ENCODE measurements at places on chromosomes 1 and 21. TPM values are rescaled to one million over a fixed set of nuclear protein-coding genes. Genes with fewer than 3 reads are reported as not detected.

DNA sequence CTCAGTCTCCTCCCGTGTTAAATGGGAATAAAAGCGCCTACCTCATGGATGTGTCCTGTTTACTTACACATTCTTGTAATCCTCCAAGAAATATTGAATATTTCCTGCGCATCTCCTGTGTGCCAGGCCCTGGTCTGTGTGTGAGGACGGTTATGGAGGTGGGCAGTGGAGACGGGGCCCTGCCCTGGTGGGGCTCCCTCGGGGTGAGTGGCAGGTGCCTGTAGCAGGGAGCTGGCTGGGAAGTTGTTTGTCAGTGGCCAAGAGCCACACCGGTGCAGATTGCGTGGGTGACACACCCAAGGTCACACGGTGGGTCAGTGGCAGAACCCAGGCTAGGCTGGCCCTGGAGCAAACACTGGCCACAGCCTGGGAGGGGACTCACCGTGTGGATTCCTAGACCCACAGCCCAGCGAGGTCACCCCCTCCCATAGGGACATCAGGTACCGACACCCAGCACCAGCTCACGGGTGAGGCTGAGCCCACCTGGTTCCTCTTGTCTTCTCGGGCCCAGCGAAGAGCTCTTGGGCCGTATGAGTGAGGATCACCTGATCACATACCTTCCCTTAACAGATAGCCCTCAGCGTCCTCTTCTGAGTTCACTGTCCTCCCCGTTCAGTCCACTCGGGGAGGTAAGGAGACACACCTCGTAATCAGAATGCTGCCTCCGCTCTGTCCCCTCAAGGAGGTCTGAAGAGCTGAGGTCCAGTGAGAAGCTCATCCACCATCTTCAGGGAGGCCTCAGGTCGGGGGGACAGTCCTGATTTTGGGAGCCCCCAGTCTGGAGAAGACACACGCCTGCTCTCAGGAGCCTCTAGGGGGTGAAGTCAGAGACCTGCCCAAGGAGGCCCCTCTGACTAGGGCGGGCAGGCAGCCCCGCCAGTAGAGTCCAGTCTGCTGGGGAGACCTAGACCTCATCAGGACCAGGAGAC lies 349.6 kb downstream of the MATN1 start:
- no peak for DNase-seq

GRCh38 chr21:35404247-35404646 lies 355.1 kb upstream of the RUNX1 start:
- no peak for DNase-seq

DNA sequence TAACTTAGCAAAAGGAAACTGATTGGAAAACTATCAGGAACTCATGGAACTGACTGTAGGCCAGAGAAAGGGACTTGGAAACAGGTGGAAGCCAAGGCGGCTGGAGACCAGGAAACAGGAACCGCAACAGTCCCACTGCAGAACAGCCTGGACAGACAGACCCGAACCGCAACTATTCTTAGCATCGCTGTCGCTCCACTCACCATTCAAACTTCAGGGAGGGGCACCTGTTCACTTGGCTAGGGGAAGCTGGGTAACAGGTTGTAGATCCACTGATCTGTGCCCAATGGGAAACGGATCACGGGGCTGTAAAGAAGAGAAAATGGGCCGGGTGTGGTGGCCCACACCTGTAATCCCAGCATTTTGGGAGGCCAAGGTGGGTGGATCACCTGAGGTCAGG lies 61.9 kb downstream of the CLSTN1 start:
- no peak for DNase-seq

- no peak for DNase-seq
Measured at GRCh38 chr1:231695439-231696255, 69.1 kb downstream of the DISC1 start.

DNA sequence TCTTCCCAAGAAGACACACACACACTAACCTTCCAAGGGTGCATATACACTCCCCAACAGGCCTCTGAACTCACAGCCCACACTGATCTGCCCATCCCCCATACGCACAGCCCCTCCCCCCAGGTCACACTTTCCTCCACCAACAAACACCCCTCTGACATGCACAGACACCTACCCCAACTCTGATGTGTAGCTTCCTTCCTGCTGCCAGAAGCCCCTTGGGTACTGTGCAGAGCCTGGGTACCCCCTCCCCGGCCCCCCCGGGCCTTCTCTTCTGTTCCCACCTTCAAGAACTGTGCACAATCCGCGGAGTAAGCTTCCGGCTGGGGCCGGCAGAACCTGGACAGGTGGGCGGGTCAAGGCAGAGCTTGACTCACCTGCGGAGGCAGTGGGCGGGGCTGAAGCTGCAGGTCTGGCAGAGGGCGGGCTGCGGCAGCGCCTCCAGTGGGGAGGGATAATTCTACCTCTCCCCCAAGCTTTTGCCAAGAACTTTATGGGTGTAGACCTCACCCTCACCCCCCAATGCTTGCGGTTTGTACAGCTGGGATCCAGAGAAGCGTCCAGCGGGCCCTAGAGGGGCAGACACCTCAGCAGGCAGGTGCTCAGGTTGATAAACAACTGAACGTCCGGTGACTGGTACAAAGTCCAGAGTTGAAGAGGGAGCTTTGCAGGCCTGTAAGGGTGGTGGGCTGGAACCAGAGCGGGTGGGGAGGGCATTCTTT lies at the start of gene C1orf210:
C1orf210 (minus strand) TSS at position 313 of the 722 bp plus-strand sequence. CDS start 2,311 bp downstream, outside the sequence.
- no peak for DNase-seq

GRCh38 chr1:87064986-87065385 lies 150.6 kb downstream of the HS2ST1 start:
- no peak for DNase-seq

DNA sequence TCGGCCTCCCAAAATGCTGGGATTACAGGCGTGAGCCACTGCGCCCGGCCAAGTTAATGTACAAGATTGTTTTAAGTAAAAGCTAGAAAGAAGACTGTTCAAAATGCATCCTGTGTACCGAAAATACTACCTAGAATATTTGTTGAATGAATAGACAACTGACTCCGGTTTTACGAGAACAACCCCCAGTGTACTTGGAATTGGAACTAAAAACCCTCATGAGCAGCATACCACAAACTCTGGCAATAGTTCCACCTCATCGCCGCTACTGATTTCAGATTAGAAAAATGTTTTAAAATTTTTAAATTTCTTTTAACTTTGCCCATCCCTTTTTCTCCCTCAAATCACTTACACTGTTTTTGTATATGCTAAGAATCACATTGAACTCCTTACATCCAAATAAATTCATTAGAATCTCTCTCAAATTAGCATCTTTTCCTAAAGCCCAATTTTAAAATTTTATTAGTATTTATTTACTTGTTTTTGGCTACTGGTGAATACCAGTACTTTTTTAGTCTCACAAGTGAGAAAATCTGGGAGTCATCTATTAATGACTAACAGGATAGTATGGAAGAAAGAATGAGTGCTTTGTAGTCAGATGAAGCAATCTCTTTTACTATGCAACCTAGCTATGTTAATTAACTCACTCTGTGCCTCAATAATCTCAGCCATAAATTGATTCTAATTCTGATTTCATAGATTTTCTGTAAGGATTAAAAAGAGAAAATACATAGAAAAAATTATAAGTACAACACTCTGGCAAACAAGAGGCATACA lies 95.1 kb downstream of the GPATCH2 start:
- DNase-seq: no peak

DNA sequence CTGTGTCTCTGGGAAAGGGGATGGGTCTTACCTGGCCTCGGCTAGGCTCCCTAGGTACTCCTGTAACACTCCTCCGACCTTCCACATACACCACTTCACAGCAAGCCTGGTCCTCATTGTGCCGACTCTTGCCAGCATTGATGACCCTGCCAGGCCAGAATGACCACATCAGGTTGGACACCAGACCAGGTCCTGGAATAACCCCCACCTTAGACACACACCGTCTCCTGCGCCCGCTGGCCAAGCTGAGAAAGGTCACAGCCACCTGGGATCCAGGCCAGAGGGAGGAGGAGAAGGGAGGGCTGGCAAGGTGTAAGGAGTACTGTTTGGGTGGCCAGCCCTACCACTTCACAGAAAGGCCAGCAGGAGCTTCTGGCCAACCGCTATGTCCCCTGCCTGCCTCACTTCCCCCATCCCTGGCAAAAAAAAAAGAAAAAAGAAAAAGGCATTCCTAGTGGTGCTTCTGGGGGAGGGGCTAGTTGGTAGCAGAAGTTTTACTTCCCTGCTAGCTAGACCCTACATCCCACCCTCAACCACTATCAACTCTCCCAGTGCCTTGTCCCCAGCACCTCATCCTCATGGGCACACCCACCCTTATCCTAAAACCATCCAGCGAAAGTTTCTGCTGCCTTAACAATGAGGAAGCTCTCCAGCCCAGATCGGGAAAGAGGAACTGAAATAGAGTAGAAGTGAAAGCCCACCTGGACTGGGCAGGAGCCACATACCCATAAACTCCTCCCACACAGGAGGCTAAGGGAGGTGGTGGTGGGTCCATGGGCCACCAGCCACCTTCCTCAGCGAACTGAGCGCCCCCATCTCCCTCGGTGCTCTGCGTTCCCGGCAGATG lies 1.4 kb downstream of the PPM1J start:
- no peak for DNase-seq

DNA sequence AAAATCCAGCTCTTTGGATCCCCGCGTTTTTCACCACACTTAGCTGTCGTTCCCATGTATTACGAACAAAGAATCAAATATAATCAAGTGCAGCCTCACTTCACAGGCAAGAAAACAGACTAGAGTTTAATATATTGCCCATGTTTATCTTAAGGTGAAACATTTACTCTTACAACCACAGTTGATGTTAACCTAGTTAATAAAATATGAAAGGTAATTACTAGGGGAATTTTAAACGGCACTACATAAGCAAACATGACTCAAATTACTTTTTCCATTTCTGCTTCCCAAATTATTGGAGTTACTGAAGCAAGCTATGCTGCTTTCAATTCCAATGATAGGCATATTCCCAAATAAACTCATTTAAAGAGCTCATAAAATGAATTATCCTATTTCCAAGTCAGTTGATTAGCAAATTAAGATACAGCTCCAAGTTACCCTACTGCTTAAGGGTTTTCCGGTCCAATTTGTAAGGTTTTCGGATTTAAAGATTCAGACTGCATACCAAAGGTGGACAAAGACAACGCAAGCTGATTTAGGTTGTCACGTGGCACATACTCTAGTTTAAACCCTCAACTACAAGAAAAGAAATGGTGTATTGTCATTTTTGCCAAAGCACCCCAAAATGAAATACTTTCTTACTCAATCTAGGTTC lies 5.9 kb downstream of the COX20 start:
- no peak for DNase-seq

GRCh38 chr1:161705537-161705936 lies 1.5 kb upstream of the FCRLA start:
- no peak for DNase-seq

- no peak for DNase-seq
Measured at GRCh38 chr1:202516434-202516877, 168.0 kb downstream of the PPP1R12B start.

GRCh38 chr1:111214884-111215283 lies 12.6 kb upstream of the CHI3L2 start:
- no peak for DNase-seq

DNA sequence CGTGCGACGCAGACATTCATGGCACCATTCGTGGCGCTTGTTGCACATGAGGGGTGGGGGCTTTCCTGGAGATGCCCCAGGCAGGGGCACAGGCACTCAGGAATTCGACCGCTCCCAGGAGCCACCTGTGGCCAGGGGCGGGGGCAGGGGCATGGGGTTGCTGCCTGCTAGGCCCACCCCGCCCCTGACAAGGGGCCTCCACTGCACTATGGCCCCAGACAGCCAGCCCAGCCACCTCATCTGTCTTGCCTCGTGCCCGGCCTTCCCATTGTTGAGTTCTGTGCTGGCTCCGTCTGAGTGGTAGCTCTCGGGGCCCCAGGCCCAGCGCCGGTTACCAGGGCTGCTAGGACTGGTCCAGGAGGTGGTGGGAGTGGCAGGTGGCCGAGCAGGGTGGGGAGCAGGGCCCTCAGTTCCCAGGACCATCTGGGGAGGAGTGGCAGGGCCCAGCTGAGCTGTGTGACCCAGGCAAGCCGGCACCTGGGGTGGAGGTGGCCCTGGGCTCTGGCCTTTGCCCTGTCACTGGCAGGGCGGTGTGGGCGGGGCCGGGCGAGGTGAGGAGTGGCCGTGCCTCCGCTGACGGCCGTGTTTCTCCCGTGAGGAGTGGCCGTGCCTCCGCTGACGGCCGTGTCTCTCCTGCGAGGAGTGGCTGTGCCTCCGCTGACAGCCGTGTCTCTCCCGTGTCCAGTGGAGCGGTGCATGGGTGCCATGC lies 1.9 kb downstream of the PLCH2 start:
- DNase-seq: no peak

DNA sequence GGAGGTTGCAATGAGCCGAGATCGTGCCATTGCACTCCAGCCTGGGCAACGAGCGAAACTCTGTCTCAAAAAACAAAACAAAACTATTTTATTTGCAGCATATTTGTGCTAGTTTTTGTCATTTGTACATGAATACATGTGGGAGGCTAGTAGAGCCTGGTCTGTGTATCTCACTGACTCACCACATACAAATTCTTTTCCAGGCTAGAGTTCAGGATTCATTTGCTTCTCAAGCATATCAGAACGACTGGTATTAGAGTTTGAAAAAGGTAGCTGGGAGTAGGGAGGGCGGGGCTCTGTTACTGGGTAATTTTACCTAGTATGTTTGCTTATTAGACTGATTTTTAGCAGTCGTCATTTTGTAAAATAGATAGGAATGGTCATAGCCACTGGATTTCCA lies 4.5 kb upstream of the TOR3A start:
- no peak for DNase-seq

DNA sequence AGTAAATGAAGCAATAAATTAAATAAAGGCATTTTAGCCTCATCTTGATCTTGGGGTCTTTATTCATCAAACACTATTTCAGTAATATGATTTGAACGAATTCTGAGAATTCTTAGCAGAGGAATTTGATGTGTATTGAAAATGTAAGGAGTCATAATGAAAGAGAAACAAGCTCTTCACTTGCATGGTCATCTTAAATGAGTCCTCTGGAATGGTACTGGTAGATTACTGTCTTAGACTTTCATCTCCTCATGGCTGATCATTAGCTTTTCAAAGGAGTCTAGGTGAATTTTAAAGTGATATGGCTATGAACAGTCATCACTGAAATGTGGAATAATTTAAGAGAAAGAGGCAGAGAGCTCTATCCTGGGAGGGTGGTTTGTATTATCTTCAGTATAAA lies 30.0 kb downstream of the PRRC2C start:
- no peak for DNase-seq

GRCh38 chr1:171931752-171932151 lies 90.5 kb downstream of the DNM3 start:
- DNase-seq: no peak

DNA sequence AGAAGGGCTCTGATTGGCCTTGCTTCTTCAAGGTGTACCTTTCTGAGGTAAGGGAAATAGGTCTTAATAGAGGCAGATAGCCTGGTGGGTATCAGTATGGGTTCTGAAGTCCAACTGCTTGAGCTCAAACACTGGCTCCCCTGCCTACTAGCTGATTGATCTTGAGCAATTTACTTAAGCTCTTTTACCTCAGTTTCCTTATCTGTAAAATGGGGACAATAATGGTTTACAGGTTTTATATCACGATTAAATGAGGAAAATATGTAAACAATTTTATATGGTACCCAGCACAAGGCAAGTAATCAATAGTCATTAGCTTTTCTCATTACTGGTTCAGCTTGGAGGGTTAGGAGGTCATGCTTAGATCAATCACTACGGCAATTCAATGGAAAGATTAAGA lies 75.8 kb upstream of the VTCN1 start:
- no peak for DNase-seq

The KRTAP13-2 gene
- not detected for total RNA-seq

The SLC19A1 gene
- 13.5 TPM for total RNA-seq

The HAO2 gene
- not detected for total RNA-seq
